ENCODE measurements at places on chromosomes 16 and 17. TPM values are rescaled to one million over a fixed set of nuclear protein-coding genes. Genes with fewer than 3 reads are reported as not detected.

DNA sequence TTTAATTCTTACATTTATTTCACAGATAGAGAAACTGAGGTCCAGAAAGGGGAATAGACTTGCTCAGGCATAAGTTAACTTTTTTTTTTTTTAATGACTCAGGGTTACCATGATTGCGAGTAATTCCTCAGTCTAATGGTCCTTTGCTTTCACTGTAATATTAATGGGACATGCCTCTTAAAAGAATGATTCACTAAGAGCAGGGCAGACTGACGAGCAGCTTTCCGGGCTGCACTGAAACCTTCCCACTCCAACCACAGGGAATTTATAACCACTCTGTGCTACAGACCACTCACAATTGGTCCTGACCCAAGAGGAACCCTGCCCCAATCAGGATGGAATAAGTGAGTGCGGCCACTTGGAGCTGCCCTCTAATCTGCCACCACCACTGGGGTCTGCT, 5.7 kb downstream of the HOXB2 start:
- H3K4me3 ChIP-seq: no peak overlapping the region
- no peaks in the 10 kb centered on the region for H3K36me3 ChIP-seq
- no peak overlapping the region for H3K27ac ChIP-seq
- peaks cover 2% of the 10 kb centered on the region for H3K4me1 ChIP-seq
- DNase-seq: no peak

DNA sequence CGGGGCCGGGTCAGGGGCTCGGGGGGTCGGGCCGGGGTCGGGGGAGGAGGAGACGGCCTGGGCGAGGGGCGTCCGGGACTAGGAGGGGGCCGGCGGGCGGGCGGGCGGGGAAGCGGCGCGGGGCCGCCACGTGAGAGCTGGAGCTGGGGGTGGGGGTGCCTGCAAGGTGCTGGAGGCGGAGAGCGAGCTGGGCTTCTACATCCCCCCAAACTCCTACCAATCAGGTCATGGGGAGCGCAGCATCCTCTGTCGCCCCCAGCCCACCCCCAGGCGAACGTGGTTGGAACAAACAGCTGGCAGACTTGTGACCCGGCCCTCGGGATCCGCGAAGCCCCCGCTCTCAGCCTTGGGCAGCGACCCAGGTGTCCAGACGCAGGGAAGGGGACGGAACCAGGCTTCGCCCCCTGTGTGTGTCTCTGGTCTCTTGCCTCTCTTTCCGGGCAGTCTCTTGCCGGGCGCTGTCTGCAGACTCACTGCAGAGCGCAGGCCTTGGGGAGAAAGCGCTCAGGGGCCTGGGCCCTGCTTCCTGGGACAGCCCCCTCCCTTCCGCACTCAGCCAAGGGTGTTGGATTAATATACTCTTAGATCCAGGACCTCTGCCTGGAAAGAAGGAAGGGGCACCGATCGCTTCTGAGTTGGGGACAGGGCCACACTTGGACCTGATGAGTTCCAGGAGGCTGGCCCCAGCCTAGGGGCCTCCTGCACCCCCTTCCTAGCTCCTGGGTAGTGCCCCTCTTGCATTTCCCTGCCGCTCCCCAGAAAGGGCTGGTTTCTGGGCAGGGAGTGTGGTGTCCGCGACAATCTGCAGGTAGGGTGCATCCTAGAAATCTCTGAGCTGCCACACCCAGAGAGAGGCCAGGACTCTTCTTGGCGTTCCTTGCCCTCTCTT, 722 bp downstream of the RASL10B start:
- H3K4me3 ChIP-seq: no peak overlapping the region
- H3K36me3 ChIP-seq: no peaks in the 10 kb centered on the region
- no peaks in the 10 kb centered on the region for H3K27me3 ChIP-seq

GRCh38 chr16:57590654-57591085, 37.8 kb upstream of the ADGRG1 start:
- H3K4me1 ChIP-seq: peaks cover 17% of the 10 kb centered on the region
- peak overlapping the region; percentile 63 for H3K27ac ChIP-seq
- H3K4me3 ChIP-seq: no peak overlapping the region

GRCh38 chr17:34485999-34486398, 93.4 kb upstream of the TMEM132E start:
- H3K27me3 ChIP-seq: peaks cover 2% of the 10 kb centered on the region
- H3K4me3 ChIP-seq: no peak overlapping the region
- no peaks in the 10 kb centered on the region for H3K4me1 ChIP-seq
- no peak overlapping the region for H3K27ac ChIP-seq
- DNase-seq: no peak

DNA sequence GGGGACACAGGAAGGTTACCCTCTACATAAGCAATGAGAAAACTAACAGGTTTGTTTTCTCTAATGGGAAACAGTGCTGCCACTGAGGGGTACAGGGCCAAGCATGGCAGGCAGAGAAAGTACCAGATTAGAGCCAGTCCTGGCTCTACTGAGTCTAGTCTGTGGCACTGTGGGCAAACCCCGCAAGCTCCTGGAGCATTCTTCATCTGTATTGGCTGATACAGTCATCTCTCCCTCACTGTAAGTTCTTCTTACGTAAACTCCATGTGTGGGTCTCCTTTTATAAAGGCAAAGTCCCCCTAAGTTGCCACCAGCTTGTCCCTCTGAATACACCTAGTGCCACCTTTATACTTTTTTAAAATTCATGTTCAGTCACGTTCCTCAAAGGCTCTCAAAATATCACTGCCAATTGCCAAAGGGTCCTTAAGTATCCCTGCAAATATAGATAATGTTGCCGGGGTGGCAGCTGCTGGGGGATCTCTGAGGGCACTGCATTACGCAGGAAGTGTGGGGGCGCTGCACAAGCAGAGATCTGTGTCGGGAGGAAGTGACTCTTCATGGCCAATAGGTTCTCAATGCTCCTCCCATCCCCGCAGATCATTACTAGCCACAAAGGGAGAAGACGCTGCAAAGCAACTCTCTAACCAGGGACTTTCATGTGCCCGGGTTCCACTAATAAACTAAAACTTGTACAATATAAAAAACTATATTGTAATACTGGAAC, 18.8 kb downstream of the XPO6 start:
- peak overlapping the region; percentile 86 for H3K27ac ChIP-seq
- DNase-seq: peak; percentile 83
- peak overlapping the region; percentile 39 for H3K4me3 ChIP-seq
- H3K36me3 ChIP-seq: peaks cover 28% of the 10 kb centered on the region
- H3K27me3 ChIP-seq: no peaks in the 10 kb centered on the region
- peaks cover 61% of the 10 kb centered on the region for H3K4me1 ChIP-seq

DNA sequence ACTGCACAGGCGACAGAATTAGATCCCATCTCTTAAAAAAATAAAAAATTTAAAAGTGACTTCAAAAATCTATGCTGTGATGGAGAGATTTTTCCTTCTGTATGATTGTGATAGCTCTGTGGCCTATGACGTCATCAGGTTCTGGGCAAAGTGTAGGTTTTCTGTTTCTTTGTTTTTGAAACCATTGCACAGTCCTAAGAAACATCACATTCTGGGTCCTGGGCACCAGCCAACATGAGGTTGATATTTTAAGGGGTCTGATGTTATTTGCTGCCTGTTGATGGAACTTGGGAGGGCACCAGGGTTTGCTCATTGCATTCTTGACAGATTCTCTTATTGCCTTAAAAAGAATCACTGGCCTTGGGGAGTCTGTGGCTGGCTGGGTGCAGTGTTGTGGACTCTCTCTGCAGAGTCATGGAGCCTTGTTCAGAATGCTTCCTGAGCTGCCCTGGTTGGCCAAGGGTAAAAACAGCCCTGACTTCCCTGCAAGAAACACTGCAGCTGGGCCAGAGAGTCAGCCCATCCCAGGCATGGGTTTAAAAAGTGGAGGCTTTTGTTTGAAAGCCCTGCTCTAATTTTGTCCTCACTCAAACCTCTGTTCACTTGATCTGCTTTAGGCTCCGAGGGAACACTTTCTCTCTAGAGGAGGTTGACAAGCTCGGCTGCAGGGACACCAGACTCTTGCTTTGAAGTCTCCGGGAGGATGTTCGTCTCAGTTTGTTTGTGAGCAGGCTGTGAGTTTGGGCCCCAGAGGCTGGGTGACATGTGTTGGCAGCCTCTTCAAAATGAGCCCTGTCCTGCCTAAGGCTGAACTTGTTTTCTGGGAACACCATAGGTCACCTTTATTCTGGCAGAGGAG, 10.5 kb upstream of the CYLD start:
- H3K27me3 ChIP-seq: no peaks in the 10 kb centered on the region
- peak overlapping the region; percentile 8 for H3K4me3 ChIP-seq
- DNase-seq: no peak

DNA sequence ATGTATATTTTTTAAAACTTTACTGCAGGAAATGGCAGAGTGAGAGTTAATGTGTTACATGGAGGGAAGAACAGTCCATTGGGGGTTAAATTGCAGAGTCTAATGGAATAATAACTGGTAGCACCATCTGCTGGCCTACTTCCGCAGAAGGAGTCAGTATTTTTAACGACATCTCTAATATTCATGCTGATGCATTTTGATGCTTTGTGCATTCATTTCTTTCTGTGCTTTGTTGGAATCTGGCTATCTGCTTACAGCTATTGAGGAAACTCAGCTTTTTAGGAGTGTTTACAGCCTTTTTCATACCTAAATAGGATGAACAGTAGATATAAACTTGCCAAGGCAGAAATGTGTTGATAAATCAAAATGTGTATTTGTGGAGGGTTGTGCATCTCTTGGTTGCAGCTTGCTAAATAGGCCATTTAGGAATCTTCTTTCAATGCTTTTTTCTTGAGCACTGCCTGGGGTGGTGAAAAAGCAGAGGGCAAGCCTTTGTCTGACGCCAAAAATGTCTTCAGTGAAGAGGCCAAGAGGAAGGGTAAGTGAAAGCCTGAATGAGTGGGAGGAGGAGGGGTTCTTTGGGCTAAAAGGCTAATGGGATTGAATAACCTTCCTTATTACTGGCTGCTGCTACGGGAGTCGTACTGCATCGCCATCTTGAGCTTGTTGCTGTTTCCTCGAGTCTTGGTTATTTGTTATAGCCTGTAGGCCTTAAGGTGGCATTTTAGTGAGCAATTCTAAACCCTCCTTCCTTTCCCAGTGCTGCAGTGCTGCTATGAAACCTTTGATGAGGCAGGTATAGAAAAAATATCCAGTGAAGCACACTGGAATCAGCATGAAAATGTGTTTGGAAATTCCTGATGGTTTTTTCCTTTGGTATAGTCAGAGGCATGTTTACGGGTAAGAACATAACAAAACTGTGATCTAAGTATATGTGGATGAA, 153.3 kb downstream of the CHD9 start:
- no peaks in the 10 kb centered on the region for H3K27me3 ChIP-seq
- H3K4me1 ChIP-seq: peaks cover 4% of the 10 kb centered on the region
- peak overlapping the region; percentile 57 for H3K4me3 ChIP-seq
- no peak for DNase-seq
- no peaks in the 10 kb centered on the region for H3K36me3 ChIP-seq

AOC3 gene
- 1.2 TPM for total RNA-seq

NPIPA5 gene
- total RNA-seq: 1.0 TPM

TUBB3 gene
- 0.89 TPM for total RNA-seq

ASGR1 gene
- 1.8 TPM for total RNA-seq

FKBP10 gene
- total RNA-seq: 1.3 TPM

MYH8 gene
- total RNA-seq: not detected
